H1 (cell line): ENCODE measurements at places on chromosomes 11 and 22.

- no peaks in the 10 kb centered on the region for H3K36me3 ChIP-seq
- H3K4me1 ChIP-seq, result peaks cover 3% of the 10 kb centered on the region; the same call in 1 of the 2 replicates
- H3K27me3 ChIP-seq, result no peaks in the 10 kb centered on the region
- no peak overlapping the region for H3K4me3 ChIP-seq
Measured at GRCh38 chr11:73395297-73396208, 19.4 kb downstream of the RELT start.

DNA sequence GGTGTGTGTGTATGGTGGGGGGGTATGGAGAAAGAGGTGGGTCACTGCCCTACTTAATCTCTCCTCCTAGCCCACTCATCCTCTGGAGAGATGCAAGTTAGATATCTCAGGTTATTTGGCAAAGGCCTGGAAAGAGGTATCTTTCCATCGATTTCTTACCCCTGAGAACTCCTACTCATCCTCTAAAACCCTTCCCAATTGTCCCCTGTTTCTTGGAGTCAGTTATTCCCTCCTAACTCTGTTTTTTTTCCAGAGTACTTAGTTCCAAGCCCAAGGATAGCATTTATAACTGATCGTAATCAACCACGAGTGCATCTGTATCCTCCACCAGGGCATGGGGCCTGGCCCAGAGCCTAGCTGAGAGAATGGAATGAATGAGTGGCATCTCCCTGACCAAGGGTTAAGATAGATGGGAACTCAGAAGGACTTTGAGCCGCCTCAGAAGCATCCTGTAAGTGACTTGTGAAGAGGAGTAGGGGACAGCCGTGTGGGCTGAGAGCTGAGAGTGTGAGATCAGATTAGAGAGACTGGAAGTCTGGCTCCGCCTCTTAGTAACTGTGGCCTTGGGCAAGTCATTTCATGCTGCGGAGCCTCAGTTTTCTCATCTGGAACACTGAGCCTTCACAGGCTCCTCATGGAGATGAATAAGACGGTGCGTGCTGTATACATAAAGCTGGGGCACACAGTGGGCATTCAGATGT lies 16.2 kb downstream of the CD6 start:
- no peaks in the 10 kb centered on the region for H3K36me3 ChIP-seq
- H3K27ac ChIP-seq, result no peak overlapping the region
- no peak overlapping the region for H3K4me3 ChIP-seq

- H3K36me3 ChIP-seq, result no peaks in the 10 kb centered on the region
- H3K27me3 ChIP-seq, result no peaks in the 10 kb centered on the region
- DNase-seq, result no peak
- H3K4me3 ChIP-seq, result no peak overlapping the region
Measured at GRCh38 chr11:131218542-131218941, 151.9 kb upstream of the NTM start.

GRCh38 chr11:76685237-76685636 lies 14.7 kb upstream of the LRRC32 start:
- H3K27ac ChIP-seq, result no peak overlapping the region
- DNase-seq, result no peak

DNA sequence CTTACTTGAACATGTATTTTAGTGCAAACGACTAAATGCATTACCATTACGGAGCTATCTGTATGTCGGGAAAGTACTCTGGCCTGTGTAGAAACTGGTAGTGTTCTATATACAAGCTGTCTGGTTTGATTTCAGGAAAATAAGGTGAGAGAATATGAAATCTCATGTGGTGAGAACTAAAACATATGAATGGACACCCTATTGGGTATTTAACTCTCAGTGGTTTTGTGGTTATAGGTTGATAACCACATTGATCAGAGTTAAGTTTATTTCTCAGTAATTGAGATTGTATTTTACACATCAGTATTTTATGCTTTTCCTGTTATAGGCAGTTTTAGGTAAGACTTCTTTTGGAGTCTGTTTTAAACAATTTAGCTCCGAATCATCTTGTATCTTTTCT lies 10.4 kb downstream of the ANO5 start:
- no peak overlapping the region for H3K27ac ChIP-seq
- H3K27me3 ChIP-seq, result no peaks in the 10 kb centered on the region
- no peaks in the 10 kb centered on the region for H3K36me3 ChIP-seq
- H3K4me1 ChIP-seq, result no peaks in the 10 kb centered on the region
- H3K4me3 ChIP-seq, result no peak overlapping the region

GRCh38 chr11:56486801-56487200 lies 4.4 kb downstream of the OR5M8 start:
- no peaks in the 10 kb centered on the region for H3K4me1 ChIP-seq
- H3K27me3 ChIP-seq, result no peaks in the 10 kb centered on the region
- H3K36me3 ChIP-seq, result no peaks in the 10 kb centered on the region
- no peak overlapping the region for H3K27ac ChIP-seq
- DNase-seq, result no peak
